Kidney (tissue), 22 donors: ENCODE measurements at places on chromosomes 4 and X.

GRCh38 chr4:153943738-153944415 is 155.0 kb upstream of the SFRP2 start:
- no peak for DNase-seq

DNA sequence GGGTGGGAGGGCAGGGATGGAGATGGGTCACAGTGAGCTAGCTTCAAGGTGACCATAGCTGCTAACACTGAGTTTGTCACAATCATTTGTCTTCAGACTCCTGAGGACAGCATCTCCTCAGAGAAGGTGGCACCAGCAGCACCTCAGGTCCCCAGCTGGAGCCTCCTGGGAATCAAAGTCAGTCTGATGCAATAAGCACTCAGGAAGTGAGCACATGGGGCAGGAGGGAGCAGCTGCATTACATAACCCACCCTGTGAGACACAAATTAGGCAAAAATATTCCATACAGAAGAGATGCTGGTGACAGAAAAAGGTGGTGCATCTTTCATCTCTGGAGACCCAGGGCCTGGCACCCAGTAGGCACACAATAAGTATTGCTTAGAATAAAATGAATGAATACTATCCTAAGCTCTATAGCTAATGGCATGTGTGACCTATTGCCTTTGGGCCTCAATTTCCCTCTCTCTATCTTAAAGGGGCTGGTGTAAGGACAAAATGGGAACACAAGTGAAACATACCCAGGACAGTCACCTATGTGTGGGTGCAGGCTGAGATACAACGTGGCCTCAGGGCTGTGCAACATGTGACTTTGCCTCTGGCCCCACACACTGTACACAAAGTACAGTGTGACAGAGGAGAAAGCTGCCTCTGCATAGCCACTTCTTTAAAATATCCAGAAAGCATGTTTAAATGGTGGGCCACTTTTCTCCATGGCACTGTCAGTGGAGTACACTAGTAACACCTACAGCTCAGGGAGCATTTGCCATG is 37.1 kb downstream of the SLC39A8 start:
- no peak for DNase-seq

DNA sequence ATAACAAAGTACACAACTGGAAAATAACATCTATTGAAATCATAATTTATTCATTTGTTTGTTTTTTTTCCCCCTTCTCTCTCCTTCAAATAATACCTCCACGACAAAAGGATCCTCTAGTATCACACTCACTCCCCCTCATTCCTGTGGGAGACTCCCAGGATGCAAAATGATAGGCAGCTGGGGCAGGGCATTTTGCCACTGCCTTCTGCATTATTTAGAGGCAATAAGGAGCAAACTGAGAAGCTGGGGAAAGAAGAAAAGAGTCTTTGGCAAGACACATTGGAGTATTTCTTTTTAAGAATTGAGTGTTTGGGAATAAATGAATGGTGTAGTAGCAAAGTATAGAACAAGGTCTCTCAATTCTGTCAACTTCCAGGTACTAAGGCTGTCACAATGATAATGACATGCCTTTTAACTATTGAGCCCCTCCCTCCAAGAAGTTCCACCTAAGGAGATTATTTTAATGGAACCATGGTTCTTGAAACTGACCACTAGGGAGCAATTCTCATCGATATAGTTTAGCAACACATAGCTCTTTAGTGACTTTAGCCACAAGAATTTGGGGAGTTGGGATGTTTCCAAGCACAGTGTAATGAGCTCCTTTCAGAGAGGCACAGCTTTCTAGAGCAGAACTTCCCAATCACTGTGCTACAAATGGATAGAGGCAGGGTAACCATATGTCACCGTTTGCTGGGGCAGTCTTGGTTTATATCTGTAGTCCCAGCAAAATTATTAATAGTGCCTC is 303.3 kb downstream of the FRMPD4 start:
- no peak for DNase-seq

DNA sequence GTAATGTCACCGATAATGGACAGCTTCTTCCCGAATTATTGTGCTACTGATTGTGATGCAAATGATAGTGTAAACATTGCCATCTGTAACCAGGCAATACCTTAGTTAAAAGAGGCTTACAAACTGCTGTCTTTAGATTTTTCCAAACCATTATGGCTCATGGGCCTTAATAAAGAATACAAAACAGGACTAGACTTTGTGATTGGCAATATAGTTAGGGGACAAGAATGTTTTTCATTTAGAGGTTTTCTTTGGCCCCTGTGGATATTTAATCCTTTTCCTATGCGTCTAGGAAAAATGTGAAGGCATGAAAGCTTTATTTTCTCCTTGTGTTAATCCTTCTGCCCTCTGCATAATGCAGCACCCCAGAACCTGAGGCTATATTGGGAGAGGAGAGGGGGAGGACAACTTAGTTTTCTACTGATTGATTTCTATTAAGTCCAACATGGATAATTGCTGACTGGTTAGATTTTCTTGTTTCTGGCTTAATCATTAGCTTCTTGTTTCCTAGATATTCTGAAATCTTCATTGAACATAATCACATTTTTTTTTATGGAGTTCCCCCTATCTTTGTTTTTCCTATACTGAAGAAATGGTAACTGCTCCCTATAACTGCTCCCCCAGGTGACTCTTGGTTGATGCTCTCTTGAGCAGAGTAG is 1.9 kb downstream of the PRPS1 start:
- DNase-seq: no peak

GRCh38 chrX:153965406-153965805 is 6.2 kb downstream of the HCFC1 start:
- DNase-seq: no peak
